Right cardiac atrium (tissue), 5 donors: ENCODE measurements at places on chromosomes 1 and 21. TPM values are rescaled to one million over a fixed set of nuclear protein-coding genes. Genes with fewer than 3 reads are reported as not detected.

Gene CACNA1S
- total RNA-seq, result not detected

Gene EPB41
- 21.1 TPM for total RNA-seq

- DNase-seq, result no peak
Observed at GRCh38 chr1:178461701-178462100, 35.1 kb downstream of the CLEC20A start.

GRCh38 chr1:145877923-145878486 is 7.7 kb downstream of the ANKRD35 start:
- no peak for DNase-seq

GRCh38 chr21:21290751-21291150 is 292.5 kb downstream of the NCAM2 start:
- no peak for DNase-seq
